ENCODE measurements at places on chromosomes 13 and 19.

DNA sequence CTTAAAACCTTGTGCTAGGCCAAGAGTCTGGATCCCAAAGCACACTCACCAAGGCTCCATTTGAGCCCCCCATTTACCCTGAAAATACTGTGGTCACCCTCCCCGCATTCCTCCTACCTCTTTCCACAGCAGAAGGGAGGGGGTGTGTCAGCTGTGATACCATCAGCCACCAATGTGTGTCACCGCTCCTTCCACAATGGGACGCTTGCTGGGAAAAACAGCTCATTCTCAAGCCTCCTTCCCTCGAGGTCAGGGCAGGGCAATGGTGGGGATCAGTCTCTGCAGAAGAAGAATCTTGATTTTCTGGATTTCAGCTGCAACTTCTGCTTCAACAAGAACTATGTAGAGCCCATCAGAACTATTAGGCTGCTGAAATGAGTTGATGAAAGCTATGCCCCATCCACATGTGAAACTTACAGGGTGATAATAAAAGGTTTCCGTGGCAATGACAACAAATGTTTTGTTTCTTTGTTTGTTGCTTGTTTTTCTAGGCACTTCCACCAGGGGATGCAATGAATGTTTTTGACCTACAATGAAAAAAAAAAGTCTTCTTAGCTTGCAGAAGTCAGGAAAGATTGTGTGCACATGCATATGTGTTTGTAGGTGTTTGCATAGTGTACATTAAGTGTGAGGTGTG, 26.4 kb upstream of the ZNF507 start:
- DNase-seq: no peak

- DNase-seq: no peak
Observed at GRCh38 chr13:36294096-36294495, 3.5 kb downstream of the CCDC169 start.

GRCh38 chr13:45728759-45729158, 26.6 kb downstream of the CBY2 start:
- DNase-seq: no peak

GRCh38 chr13:109910194-109910593, 123.8 kb upstream of the IRS2 start:
- DNase-seq: no peak

- DNase-seq: no peak
Observed at GRCh38 chr13:48593536-48593935, 60.2 kb upstream of the CYSLTR2 start.

GRCh38 chr19:47111006-47111621, 2.5 kb downstream of the ZC3H4 start:
- DNase-seq: no peak

DNA sequence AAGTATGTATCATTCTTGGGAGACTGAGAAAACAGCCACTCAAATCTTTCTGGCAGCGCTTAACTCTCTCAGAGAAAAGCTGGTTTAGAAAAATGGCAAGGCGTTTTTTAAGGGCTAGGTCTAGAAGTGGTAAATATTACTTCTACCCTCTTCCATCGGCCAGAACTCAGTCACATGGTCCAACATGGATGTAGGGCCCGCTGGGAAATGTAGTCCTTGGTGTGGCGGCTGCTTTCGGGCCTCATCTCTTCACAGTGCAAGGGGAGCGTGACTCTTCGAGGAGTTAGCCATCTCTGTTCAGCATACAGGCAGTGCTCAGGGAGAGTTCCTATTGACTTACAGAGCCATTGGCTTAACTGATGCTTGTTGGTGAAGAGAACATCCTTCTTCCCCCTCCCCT, 6.3 kb downstream of the VSTM2B start:
- no peak for DNase-seq

DNA sequence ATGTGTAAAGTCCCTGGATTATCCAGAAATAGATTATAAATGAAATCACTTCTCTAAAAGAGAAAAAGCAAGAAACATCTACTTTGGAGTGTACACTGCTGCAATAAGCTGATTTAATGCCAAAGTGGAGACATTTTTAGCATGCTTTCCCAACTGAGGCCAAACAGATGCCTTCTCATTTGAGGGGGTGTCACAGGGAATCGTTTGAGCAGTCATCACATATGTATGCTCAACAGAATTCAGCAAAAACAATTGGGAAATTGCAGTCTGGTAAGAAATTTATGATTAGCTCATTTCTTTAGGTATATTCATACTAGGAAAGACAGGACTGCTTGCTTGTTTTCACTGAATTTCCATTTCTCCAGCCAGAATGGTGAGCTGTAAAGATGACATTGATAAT, 27.3 kb upstream of the TPP2 start:
- no peak for DNase-seq

DNA sequence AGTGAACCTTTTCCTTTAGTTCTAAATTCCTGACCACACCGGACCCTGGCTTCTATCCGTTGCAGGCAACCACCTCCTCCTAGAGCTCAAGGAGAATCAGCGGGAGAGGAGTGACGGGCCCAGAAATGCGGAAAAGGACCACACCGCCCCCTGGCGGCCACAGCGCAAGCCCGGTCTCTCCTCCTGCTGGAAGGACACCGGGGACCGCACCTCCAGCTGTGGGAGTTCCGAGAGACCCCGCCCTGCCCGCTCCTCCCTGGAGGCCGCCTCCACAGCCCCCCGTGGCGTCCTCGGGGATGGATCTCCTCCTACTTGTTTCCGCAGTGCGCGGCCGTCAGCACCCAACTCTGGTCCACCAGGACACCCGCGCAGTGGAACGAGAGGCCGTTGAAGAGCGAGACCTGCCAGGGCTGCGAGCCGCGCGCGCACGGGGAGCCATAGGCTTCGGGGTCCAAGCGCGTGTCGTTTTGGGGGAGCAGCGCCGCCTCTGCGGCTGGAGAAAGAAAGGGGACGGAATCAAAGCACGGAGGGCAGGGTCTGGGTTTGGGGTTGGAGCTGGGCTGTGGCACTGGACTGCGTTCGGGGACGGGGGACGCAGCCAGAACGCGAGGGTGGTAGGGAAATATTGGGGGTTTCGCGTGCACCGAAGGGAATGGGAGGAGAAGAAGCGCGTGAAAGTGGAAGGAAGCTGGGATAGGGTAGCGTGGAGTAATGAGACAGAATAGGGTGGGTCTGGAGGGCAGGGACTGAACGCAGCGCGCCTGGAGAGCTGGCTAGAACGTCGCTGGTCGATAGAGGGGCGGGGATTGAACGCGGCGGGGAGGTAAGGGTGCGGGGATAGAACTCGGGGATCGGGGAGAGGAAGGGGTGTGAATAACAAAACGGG, 2.5 kb downstream of the KLK10 start:
- peak; percentile 32 for DNase-seq

DNA sequence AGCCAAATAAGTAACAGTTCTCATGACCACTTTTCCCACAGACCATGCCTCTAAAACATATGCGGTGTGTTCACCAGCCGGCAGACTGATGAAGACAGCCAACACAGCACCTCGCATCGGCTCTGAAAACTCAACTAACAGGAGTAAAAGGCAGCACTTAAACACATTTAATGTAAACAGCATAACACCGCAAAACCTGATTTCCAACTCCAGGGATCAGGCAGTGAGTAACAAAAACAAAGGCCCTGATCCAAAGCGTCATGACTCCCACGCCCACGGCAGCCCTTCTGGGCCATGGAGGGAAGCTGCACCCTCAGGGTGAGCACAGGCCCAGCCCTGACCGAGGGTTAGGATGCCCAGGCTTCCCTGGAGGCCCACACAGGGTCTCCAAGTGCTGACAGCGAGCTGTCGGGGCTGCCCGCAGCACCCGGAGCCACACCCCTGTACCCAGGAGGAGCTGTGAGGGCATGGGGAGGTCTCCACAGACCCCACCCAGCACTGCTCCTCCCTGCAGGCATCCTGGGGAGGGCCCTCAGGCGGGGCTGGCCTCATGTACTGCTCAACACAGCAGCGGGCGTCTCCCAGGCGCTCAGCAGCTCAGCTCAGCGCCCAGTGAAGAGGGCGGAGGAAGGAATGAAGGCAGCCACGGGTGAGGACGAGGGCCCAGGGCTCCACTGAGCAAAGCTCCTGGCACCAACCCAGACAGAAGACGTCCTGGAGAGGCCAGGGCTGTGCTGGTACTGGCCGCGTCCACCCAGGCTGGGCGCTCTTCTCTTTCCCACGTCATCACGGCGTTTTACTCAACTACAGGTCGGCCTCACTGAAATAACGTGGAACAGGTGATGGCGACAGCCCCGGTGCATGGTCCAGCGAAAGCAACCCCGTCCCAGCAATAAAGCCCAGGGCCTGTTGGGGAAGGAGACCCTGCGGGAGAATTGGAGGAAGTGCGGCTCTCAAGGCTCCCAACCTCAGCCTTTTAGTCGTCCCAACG, 53.7 kb downstream of the RASA3 start:
- no peak for DNase-seq

- DNase-seq: no peak
Observed at GRCh38 chr13:49351871-49352270, 92.0 kb downstream of the CAB39L start.

DNA sequence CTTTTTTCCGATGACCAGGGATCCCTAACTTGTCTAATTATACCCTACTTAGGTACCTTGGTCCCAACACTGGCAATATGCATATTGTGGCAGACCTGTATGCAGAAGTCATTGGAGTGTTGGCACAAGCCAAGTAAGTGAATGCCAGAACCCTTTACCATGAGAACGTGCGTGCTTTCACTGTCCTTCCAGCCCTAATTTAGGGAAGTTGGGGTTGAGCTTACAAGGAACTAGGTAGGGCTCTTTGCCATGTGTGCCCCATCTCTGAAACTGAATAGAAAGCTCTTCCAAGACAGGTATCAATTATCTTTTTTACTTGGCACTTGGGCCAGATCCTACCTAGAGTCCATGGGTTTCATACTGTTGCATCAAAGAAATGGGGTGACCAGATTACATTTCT, 93.2 kb downstream of the FRY start:
- no peak for DNase-seq

DNA sequence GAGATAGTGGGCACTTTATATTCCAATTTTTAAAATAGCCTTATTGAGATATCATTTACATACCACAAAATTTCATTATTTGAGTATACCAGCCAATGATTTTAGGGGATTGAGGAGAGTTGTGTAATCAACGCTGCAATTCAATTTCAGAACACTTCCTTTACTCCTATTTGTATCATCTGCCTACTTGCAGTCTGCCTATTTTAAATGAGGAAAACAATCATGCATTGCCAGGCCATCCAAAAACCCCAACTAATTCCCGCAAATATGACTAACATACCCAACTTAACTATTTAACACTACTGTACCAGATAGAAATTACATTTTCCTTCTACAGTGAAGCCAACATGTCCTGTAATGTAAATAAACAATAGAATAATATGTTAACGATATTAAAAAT, 26.7 kb downstream of the CAB39L start:
- DNase-seq: no peak

GRCh38 chr13:101942535-101943157, 459.2 kb downstream of the FGF14 start:
- no peak for DNase-seq

GRCh38 chr13:74015137-74015536, 119.1 kb downstream of the KLF12 start:
- DNase-seq: peak; percentile 1

- DNase-seq: no peak
Observed at GRCh38 chr19:17841371-17841809, 6.4 kb downstream of the JAK3 start.

- DNase-seq: no peak
Observed at GRCh38 chr19:18173054-18173571, 500 bp upstream of the IFI30 start.

- DNase-seq: no peak
Observed at GRCh38 chr13:94353167-94353710, 126.2 kb downstream of the DCT start.

- DNase-seq: peak; percentile 41
Observed at GRCh38 chr13:96020155-96020575, 33.0 kb downstream of the UGGT2 start.

- no peak for DNase-seq
Observed at GRCh38 chr13:100254002-100254401, 165.1 kb downstream of the PCCA start.

DNA sequence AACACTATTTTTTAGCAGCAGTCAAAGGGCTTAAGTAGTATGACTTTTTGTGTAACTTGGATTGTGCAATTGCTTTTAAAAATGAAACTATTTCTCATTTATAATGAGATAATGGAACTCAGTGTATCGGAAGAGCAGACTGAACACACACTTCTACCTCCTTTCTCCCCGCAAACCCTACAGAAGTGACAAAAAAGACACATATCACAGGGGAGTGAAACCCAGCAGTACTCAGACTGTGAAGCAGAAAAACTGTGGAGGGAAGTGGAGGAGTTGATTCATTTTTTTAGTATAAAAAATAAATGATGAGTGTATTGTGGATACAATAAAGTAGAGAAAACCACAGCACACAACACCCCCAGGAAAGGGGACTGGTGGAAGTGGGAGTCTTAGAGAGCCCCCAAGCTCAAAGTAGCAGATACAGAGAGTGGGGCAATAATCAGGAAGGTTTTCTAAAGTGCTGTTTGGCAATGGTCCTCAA, 9.7 kb downstream of the LPAR6 start:
- DNase-seq: no peak

GRCh38 chr19:56314018-56314380, 640 bp downstream of the ZSCAN5A start:
- no peak for DNase-seq

- no peak for DNase-seq
Observed at GRCh38 chr19:41427647-41428480, 690 bp upstream of the B3GNT8 start.

GRCh38 chr19:33052352-33052972, 12.2 kb downstream of the RHPN2 start:
- peak; percentile 51 for DNase-seq

- no peak for DNase-seq
Observed at GRCh38 chr13:21883713-21884112, 212.8 kb downstream of the FGF9 start.

DNA sequence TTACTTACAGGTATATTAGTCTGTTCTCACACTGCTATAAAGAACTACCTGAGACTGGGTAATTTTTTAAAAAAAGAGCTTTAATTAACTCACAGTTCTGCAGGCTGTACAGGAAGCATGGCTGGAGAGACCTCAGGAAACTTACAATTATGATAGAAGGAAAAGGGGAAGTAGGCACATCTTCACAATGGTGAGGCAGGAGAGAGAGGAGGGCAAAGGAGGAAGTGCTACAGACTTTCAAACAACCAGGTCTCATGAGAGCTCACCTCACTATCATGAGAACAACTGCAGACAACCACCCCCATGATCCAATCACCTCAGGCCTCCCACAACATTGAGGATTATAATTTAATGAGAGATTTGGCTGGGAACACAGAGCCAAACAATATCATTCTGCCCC, 511.7 kb downstream of the SLITRK6 start:
- no peak for DNase-seq

DNA sequence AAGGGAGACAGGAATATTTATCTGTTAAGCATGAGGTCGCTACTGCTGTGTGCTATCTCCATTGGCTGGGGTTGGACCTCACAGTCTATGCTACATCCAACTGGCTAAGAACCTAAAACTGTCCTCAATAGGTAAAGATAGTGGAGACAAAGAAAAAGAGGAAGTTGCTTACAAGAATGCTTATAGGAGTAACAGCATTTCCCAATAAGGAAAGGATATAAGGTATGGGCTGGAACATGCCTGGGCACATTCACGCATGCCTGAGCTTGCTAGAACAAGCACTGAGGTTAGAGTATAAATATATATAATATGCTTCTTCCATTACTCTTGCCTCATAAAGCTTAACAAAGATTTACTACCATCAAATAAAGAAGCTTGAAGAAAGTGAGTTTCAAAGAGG, 47.9 kb upstream of the CEACAM21 start:
- DNase-seq: no peak

GRCh38 chr13:51175639-51176038, 46.6 kb upstream of the FAM124A start:
- no peak for DNase-seq

- DNase-seq: no peak
Observed at GRCh38 chr13:37326334-37326733, 220.9 kb upstream of the CSNK1A1L start.

- peak; percentile 5 for DNase-seq
Observed at GRCh38 chr19:35592226-35592625, 6.3 kb downstream of the PMIS2 start.
